ENCODE measurements at places on chromosomes 16 and 17.

DNA sequence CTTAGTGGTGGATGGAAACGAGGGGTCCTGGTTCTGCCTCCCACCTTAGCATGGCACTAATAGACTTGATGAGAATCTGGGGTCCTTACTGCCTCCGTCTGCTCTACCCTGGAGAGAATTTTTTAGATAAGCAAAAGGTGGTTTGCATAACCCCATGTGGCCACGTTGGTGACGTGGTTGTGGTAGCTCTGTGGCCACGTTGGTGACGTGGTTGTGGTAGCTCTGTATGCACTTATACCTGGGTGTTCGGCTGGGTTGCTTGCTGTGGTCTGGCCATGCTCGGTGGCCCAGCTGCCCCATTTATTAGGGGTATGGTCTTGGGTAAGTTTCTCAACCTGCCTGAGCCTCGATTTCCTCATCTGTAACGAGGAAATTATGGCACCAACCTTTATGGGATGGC is 13.0 kb downstream of the SPIRE2 start:
- DNase-seq: no peak

- DNase-seq: no peak
These were observed 7.9 kb downstream of the VPS35L start for GRCh38 chr16:19563377-19563776.

GRCh38 chr17:63445571-63445953 is 544 bp downstream of the CYB561 start:
- peak; percentile 63 for DNase-seq

DNA sequence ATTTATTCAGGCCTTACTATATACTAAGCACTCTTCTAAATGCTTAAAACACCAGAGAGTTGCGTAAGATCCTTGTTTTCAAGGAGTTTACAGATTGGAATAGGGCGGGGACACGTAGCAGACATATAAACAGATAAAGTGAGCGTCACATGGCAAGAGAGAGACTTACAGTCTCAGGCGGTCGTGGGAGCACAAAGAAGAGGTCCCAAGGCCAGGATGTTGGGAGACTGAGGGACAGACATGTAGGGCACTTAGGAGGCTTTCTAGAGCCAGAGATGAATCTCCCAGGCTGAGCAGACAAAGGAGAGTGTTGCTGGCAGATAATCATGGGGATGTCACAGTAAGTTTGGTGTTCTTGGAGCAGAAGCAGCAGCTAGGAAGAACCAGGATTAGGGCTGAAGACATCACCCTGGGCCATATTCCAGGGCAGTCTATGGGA is 119.1 kb upstream of the ANKFN1 start:
- DNase-seq: no peak
